ENCODE measurements at places on chromosomes 11 and 22. TPM values are rescaled to one million over a fixed set of nuclear protein-coding genes. Genes with fewer than 3 reads are reported as not detected.

TRIM51 gene
- not detected for total RNA-seq

TRIM49 gene
- total RNA-seq: not detected

SOX10 gene
- total RNA-seq: not detected

SLC16A8 gene
- total RNA-seq: not detected

GLYATL1 gene
- not detected for total RNA-seq

MMP11 gene
- 0.87 TPM for total RNA-seq

NXPE1 gene
- not detected for total RNA-seq

TMEM191B gene
- total RNA-seq: 0.62 TPM

RAG1 gene
- 0.21 TPM for total RNA-seq

MRGPRF gene
- not detected for total RNA-seq

PTGDR2 gene
- total RNA-seq: 0.32 TPM

ACTN3 gene
- total RNA-seq: 0.07 TPM

PVALB gene
- not detected for total RNA-seq

RTN4RL2 gene
- not detected for total RNA-seq

HTR3A gene
- total RNA-seq: not detected

PITPNB gene
- 138 TPM for total RNA-seq

LUZP2 gene
- not detected for total RNA-seq

SLC25A1 gene
- total RNA-seq: 53.1 TPM

CNTN5 gene
- not detected for total RNA-seq

OR5B3 gene
- total RNA-seq: not detected

OR2AT4 gene
- total RNA-seq: not detected

All from activated T-helper 2 cell treated with anti-CD3 and anti-CD28 coated beads, Interferon-gamma antibody, Interleukin-2, Interleukin-4, amounts not matched to agents 10 μg/mL and 5 μg/mL and 100 μg/mL, durations not matched to agents 14 hours and 24 hours and 36 hours (primary cell).